ENCODE measurements at places on chromosomes 3 and 15.

GRCh38 chr3:131962982-131963381 lies 71.8 kb downstream of the CPNE4 start:
- no peak for DNase-seq

DNA sequence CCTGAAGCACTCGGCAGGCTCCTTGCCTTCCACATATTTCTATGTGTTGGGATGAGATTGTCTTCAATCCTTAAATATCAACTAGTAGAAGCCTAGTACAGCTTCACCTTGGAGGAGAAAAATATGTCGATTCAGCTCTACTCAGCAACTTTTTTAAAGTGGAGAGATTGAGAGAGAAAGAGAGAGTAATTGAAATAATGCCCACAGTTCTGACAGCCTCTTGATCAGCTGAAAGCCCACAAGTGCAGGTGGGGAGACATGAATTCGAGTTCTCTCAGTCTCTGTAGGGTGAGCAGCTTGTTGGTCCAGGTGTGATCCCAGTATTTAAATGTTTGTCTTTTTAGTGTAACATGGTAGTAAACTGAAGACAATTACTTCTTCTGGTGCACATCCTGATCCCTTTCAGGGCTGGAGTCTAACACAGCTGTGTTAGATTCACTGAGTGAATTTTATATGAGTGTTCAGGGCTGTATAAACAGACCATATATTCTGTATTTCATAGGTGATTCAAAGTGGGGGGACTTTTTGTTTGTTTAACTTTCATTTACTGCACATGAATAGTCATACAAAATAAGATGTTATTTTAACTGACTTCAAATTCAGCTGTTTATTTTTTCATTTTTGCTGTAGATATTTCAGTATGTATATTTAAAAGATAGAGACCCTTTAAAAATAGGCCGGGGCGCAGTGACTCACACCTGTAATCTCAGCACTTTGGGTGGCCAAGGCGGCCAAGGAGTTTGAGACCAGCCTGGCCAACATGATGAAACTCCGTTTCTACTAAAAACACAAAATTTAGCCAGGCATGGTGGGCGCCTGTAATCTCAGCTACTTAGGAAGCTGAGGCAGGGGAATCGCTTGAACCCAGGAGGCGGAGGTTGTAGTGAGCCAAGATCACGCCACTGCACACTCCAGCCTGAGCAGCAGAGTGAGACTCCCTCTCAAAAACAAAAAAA lies 64.0 kb downstream of the ST6GAL1 start:
- DNase-seq, result no peak

DNA sequence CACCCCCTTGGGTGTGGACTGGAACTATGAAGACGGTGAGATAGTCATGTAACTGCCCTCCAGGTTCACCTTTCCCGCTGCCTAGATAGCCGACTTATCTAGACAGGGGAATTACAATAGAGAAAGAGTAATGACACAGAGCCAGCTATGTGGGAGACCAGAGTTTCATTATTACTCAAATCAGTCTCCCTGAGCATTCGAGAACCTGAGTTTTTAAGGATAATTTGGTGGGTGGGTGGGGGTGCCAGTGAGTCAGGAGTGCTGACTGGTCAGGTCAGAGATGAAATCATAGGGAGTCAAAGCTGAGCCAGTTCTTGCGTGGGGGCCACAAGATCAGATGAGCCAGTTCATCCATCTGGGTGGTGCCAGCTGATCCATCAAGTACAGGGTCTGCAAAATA lies 19.7 kb upstream of the DNAJC19 start:
- no peak for DNase-seq

- no peak for DNase-seq
Measured at GRCh38 chr3:175526609-175527280, 667.6 kb downstream of the NAALADL2 start.

- peak; percentile 35 for DNase-seq
Measured at GRCh38 chr3:141331377-141332318, 36.7 kb upstream of the ZBTB38 start.

DNA sequence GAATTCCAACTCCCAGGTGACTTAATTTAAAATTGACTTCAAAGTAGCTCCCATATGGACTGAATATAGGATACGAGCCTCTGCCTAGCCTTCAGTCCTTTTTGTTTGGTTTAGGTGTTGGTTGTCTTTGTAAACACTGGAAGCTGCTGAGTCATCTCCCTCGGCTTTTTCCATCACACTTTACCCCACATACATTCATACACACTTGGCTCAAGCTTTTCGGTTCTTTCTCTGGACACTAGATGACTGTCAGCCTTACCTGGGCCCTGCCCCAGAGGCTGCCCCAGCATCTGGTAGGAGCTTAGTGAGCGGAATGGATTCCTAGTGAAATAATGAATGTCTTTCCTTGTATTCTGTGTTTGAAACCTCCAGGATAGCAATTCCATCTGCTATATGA lies 201.5 kb upstream of the IL12A start:
- DNase-seq, result peak; percentile 64

- no peak for DNase-seq
Measured at GRCh38 chr3:160124224-160124623, 101.0 kb upstream of the C3orf80 start.

DNA sequence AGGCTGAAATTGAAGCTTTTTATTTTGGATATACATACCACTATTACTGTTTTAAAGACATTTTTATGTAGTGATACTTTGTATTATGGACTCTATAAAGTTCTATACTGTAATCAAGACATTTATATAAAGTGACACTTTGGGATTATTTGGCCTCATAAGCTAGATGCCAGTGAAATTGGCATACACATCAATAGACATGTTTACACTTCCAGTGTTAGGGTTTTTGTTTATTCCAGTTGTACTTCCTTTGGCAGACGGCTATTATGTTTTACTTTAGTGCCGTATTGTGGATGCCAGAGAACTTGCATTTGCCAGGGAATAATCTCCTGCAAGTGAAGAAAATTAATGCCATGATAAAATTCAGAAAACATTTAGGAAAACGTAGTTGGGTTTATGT lies 6.0 kb downstream of the LXN start:
- DNase-seq, result no peak

DNA sequence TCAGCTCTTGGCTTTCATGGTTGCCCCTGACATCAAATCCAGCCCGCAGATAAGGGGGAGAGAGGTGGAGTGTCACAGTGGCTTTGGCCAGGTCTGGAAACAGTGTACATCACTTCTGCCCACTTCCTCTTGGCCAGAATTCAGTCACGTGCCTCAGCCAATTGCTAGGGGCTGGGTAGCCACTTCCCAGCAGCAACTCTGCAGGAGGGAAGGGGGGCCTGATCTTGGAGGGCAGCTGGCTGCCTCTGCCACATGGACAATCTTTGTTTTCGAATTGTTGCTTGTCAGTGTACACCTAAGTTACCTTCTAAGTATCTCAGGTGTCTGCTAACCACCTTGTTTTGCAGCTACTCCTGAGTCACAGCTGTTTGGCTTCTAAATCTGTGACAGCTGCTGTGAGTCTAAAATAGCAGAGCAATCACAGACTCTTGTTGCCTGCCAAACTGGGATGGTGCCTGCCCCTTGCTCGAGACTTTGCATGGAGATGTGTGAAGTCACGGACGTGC lies 41.0 kb upstream of the LIMD1 start:
- peak; percentile 61 for DNase-seq

DNA sequence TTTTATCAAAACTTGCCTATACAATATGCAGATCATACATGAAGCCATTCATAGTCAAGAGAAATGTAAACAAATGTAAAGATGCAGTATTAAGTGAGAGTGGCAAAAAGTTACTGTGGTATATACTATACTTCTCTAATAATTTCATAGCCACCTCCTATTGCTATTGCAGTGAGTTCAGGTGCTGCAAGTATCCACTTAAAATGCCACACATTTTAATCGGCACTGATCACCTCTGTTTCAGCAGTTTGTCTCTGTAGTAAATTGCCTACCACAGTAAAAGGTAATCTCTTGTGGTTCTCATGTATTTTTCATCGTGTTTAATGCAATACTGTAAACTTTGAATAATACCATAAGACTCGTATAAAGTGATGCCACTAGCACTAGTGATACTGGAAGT lies 20.4 kb upstream of the FAH start:
- no peak for DNase-seq

GRCh38 chr3:23238578-23238977 lies 35.5 kb downstream of the UBE2E2 start:
- no peak for DNase-seq

DNA sequence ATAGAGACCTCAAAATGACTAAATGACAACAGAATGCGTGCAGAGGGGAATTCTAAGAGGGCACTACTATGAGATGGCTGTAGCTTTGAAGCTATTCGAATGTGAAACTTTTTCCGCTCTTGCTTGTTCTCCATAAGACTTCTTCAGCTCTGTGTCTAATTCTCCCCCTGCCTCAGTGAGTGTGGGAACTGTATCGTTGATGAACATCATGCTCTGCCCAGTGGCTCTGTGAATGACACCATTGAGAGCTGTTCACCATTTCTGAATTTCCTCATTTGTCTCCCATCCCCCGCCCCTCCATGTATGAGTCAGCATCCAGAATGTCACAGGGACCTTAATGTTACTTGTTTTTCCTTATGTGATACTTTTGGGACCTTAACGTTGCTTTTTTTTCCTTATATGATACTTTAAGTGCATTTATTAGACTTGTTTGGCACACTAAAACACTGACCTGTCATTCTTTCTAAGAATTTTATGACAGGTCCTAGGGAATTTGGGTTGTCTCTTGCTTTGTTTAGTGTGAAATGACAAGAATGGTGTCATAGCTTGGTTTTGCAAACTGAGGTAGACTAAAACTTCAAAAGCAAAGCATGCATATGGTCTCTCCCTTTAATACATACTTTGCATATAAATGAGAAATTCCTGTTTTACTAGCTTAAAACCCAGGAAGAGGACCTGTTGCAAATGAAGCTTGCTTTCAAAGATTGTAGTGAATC lies 99.6 kb downstream of the FNDC3B start:
- peak; percentile 66 for DNase-seq

GRCh38 chr3:13023971-13024764 lies 49.1 kb downstream of the IQSEC1 start:
- DNase-seq, result no peak

GRCh38 chr15:63943829-63944680 lies 102.2 kb downstream of the DAPK2 start:
- DNase-seq, result no peak

DNA sequence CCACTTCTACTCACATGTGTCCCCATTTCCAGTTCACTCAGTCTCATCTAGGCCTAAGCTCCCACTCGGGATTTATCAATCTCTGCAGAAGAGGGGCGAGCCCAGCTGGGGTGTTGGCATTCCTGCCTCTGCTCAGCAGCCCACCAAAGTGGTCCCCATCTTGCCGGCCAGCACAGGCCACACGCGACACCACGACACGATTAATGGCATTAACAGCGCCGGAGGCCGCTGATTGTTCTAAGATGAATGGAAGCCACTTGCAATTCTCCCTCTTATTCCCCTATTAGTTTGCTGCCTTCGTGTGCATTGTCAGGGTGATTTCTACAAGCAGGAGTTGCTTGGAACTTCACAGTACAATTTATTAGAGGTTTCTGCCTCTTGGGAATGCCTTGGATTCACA lies 477.3 kb downstream of the SHQ1 start:
- no peak for DNase-seq

DNA sequence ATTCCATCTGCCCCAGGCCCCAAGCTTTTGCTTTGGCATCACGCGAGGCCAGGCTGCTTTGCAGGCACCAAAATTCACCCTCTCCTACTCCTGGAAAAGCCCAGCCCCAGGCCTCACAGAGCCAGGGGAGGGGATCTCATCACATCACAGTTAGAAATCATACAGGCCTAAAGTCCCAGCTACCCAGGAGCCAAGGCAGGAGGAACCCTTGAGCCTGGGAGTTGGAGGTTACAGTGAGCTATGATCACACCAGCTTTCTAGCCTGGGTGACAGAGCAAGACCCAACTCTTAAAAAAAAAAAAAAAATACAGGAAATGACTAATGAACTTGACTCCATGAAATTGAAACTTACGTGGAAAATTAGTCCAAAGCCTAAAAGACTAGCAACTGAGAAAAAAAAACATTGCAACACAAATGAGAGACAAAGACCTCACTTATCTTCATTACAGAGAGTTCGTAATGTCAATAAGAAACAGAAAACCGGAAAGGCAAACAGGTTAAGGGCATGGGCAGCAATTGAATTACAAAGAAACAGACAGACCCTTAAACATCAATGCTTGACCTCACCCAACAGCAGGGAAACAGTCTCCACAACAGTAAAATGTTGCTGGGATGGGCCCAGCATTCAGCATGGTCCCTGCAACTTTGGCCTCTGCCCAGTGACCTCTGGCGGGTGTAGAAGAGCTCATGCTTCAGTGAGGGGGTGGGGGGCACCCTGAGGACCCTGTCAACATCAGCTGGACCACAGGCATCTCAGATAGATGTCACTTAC lies 151.5 kb downstream of the LRRK1 start:
- no peak for DNase-seq

DNA sequence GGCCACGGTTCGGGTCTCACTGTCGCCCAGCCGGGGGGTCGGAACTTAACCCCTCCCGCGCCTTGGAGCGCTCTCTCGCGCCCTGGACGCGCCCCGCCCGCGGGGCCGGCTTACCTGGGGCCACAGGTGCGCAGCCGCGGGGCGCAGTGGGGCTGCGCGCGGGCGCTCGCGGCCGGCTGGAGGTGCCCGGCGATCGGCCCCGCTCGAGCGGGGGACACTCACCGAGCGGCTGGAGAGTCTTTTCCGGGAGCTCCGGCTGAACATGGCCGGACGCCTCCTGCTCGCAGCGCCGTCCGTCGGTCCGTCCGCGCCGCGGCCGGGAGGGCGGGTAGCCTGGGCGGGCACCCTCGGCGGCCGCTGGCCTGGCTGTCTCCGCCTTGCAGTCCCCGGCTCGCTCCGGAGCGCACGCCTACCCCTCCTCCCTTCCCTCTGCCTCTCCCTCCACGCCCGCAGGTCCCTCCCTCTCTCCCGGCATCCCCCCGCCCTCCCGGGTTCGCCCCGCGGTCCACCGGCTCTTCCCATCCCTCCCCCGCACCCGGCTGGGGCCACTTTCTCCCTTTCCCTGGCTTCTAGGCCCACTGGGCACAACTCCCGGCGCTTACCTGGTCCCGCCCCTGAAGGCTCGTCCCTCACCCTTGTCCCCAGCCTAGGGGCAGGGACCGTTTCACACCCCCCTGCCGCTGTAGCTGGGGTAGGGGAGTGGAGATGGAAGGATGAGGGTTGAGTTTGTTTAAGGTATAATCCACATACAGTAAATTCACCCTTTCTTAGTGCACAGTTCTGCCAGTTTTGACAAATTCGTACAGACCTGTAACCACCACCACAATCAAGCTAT lies 220.1 kb upstream of the PRICKLE2 start:
- DNase-seq, result peak; percentile 18

GRCh38 chr3:36893137-36893557 lies 51.7 kb downstream of the TRANK1 start:
- DNase-seq, result no peak

DNA sequence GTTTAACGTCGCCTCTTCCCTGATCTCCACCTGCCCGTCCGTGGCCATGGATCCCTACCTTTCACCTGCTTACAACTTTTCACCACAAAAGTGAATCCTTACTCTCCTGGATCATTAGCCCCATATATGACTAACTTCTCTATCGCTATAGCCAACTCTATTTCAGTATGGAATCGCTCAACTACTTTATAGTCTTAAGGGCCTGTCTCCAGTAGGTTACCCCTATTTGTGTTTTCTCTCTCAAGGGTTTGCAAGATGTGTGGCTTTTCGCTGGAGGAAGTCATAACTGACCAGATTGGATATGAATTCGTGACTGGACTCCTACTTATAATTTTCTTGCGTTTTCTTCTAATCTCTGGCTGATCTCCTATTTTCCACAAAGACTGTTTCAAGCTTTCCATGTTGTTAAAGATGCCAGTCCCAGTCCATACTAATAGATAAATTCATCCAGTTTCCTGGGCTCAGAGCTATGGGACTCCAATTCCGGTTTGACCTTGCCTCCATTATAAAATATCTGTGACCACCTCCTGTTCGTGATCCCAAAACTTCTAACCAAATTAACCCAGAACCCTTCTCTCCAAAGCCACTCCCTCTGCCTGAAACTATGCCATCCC lies 1.3 kb upstream of the STAG1 start:
- no peak for DNase-seq
